ENCODE measurements at places on chromosomes 5 and 9.

GRCh38 chr9:124686918-124687317 lies 84.2 kb downstream of the NR6A1 start:
- DNase-seq, result no peak

DNA sequence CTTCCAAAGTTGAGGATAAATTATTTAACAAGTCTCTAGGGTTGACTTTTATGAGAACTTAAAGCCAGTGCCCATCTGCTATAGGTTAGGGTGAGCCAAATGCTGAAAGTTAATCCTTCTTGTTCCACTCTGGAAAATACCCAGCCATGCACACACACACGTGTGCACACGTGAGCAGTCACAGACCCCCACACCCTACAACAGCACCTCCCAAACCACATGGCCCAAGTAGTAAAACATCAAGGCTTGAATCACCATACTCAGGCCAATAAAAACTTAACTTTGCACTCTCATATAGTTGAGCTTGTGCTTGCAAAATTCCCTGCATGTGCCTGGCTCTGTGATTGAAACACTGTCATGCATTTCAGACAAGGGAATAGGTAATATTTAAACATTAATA lies 467.6 kb downstream of the ARHGEF28 start:
- DNase-seq, result no peak

DNA sequence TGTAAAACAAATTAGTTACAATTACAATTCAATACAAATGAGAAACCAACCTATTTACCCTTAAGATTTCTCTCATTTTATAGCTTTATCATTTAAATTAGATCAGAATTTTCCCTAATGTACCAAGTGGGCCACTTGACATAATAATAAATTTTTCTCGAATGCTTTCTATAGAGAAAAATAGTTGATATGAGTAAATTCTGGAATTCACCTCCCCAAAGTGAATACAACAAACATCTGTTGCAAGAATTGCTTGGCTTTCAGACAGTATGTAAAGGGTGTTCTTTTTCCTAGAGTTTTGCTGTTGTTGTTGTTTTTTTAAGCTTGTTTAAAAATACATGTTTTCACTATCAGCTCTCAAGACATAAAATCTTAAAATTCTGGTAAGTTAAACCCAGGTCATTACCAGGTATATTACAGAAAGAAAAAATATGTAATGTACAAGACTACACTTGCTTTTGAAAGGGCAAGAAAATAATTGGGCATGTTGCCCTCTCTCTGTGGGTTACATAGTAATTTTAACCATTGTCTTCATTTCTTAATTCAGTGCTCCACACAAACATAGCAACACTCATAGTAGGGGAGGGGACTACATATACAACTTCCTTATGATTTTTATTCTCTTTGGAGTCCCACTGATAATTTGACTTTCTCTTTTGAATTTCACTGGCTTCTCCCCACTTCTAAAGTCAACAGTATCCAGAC lies 200.6 kb downstream of the ARL15 start:
- DNase-seq, result no peak

DNA sequence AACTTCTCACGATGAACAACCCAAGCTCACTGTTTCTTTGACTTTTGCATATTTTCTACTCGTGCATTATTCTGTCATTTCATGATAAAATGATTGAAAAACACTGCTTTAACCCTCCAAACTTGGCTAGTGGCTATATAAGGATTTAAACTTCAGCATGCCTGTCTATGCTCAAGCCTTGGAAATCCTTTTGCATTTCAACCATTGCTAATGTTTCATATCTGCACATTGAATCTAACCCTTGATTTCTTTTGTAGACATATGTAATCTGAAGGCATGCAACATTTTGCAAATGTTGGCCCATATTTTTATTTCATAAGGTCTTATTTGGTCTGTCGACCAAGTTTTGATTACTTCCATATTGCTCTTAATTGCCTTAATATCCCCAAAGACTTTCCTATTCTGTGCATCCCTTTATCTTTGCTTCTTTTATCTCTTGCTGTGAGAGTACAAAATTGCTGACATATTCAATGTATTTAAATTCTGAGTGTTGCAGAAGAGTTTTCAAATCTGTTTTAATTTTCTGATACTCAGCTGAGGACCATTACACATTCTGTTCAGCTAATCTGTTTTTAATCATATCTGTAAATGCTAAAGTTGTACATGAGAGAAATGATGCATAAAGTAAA lies 403.7 kb upstream of the ZNF608 start:
- DNase-seq, result no peak

DNA sequence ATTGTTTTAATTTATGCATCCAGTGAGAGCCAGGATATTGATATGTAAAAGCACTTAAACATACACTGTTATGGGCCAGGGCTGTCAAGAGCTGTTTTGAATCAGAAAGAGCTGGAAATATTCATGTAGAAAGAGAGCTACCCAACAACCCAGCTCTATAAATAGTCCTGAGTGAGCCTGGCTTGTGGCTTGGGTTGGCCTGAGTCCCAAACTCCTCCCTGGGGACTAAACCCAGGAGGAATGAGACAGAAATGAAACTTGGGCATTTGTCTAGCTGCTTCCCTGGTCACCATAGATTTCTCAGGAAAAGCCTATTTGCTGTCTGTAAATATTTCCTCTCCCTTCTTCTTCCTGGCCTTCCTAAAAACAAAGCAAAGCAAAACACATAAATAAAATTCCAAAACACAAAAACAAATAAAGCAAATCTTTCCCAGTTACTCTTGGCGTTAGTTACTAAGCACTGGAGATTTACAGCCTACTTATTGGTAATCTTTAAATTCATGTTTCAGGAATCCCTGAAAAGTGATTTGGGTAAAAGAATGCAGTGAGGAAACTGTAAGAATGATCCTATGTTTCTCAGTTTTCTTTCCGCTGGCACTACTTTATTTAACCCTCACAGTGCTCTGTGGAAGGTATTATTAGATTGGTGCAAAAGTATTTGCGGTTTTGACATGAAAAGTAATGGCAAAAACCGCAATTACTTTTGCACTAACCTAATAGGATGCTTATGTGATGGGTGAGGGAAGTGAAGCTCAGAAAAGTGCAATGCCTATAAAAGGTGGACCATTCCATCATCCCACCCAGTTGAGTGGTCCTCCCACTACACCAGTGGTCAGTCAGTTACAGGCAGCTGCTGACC lies 111.8 kb downstream of the CARTPT start:
- peak; percentile 57 for DNase-seq

GRCh38 chr5:54086191-54086590 lies 224.2 kb downstream of the ARL15 start:
- no peak for DNase-seq

DNA sequence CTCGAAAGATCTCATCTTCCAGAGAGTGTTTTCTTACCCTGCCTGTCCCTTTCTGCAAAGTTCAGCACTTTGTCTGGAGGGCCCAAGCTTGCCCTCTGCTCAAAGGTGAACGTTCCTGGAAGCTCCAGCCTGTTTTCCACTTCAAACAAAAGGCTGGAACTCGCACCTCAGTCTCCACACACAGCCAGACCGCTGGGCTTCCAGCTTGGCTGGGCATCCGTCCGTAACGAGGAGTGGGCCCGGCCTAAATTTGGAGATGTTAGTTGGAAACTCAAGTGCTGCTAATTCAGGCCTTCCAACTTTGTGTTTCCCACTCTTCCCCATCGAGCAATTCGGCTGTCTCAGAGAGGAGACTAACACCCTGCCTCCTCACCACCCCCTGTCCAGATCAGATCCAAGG lies 35.1 kb downstream of the FGF18 start:
- DNase-seq, result no peak
